Muscle of leg (tissue), 16 donors: ENCODE measurements at places on chromosomes 4 and X. TPM values are rescaled to one million over a fixed set of nuclear protein-coding genes. Genes with fewer than 3 reads are reported as not detected.

DNA sequence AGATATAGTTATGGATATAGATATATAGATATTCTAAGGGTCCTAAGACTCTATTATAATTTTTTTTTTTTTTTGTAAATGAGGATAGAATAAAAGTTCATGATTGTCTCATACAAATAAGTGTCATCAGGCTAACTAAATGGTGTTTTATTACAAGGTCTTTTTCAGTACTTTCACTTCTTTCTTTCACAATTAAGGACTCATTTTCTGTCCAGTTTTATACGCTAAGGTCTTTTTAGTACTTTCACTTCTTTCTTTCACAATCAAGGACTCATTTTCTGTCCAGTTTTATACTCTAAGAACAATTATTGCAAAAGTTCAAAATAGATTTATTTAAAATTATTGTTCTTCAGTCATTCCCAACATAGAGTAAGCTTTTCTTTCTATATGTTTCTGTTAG lies 32.7 kb downstream of the RUFY3 start:
- no peak for DNase-seq

The GPR50 gene
- not detected for total RNA-seq

GRCh38 chr4:7596918-7597606 lies 162.3 kb upstream of the PSAPL1 start:
- no peak for DNase-seq

The PPARGC1A gene
- 10.9 TPM for total RNA-seq

The USP17L5 gene
- not detected for total RNA-seq

GRCh38 chr4:186598686-186599085 lies 43.3 kb upstream of the MTNR1A start:
- no peak for DNase-seq
